Fibroblast of skin of back (primary cell): ENCODE measurements at places on chromosomes 16 and 17.

GRCh38 chr16:89191901-89192185 lies 8.5 kb downstream of the SLC22A31 start:
- DNase-seq = no peak

DNA sequence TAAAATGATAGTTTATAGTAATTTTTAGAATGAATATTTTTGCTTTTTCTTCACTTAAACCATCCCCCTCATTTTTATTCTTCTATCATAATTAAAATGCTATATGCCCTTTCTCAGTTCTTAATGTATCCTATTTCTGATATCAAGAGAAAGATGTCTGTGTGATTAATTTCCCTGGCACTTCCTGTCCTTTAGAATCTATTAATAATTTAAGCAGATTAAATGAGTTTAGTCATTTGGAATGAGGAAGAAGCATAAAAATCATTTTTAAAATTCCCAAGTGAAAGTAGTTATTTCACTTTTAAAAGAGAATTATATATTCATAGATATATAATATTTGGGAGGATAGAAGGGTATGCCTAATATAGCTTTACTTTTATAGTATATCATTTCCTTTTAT lies 27.8 kb upstream of the CDR2 start:
- peak; percentile 67 for DNase-seq

- DNase-seq = peak; percentile 45
Observed at GRCh38 chr16:1723450-1724147, 17.6 kb downstream of the MAPK8IP3 start.

- DNase-seq = peak; percentile 94
Observed at GRCh38 chr16:11328172-11329070, 16.8 kb upstream of the RMI2 start.

GRCh38 chr16:17566075-17566474 lies 95.3 kb upstream of the XYLT1 start:
- DNase-seq = no peak

DNA sequence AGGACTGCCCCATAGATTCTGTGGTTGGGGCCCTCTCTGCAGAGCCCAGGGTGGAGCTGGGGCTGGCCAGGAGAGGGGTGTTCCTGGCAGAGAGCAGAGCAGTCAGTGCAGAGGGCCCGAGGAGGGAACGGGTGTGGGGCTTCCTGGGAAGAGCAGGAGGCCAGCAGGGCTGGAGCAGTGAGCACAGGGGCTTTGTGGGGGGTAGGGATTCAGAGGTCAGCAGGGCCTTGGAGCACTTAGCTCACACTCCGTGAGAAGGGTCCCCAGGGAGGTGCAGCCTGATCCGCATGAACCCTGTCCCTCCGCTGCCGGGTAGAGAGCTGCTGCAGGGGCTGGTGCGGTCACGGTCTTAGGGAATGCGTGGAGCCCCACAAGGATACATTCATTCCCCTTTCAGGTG lies 113.0 kb upstream of the CIBAR2 start:
- no peak for DNase-seq

GRCh38 chr16:24896439-24896838 lies 50.7 kb downstream of the SLC5A11 start:
- DNase-seq = no peak

DNA sequence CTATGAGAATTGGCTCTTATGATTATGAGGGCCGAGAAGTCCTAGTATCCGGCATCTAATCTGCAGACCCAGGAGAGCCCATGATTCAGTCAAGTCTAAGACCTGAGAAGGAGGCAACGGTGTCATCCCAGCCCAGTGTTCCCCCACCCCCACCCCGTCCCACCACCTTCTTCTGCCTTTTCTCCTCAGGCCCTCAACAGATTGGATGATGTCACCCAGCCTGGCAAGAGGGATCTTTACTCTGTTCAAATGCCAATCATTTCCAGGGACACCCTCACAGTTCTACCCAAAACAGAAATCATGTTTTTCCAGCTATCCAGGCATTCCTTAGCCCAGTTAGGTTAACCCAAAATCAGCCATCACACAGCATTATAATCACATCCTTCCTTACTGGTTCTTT lies 10.0 kb upstream of the GAA start:
- no peak for DNase-seq

GRCh38 chr16:7231762-7232161 lies 100.9 kb upstream of the RBFOX1 start:
- no peak for DNase-seq

- DNase-seq = no peak
Observed at GRCh38 chr17:436571-436970, 84.0 kb upstream of the RPH3AL start.

DNA sequence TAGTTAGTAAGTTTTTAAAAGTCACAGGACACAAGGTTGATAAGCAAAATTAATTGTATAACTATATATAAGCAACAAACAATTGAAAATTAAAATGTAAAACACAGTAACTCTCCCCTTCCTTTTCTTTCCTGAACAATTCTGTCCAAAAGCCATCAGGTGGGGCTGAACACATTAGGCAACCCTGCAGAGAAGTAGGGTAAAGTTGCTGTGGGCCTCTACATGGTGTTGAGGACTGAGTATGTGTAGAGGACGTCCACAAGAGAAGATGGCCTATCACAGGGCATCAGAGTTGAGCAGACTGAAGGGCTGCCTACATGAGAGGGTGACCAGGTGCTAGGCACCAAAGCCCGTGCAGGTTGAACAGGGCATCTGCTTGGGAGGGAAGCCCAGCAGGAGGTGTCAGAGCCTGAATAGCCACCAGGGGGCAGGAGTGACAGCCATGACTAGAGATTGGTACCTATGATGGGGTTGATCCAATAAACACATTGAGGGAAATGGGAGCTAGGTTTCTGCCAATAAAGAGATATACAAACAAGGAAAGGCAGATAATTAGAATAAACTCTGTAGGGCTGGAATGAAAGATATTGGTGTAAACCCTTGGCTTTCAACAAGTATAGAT lies 415.1 kb downstream of the NPIPA8 start:
- DNase-seq = peak; percentile 3

- no peak for DNase-seq
Observed at GRCh38 chr16:50731130-50731988, 10.5 kb upstream of the CYLD start.

DNA sequence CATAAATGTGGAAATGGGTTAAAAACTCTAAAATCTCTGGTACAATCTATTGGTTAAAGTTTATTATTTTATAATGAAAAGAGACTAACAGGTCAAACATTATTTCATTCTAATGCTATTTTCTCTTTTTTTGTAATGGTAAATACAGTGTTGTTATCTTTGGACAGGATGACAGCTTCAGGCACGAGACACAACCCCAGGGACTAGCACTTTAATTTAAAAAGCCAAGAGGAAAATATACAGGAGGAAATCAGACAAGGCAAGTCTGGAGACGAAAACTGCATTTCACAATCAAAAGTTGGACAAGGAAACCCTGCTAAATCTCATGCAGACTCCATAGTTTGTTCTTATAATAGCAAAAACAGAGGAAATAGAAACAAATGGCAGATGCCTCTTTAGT lies 589.1 kb upstream of the CDH8 start:
- DNase-seq = peak; percentile 3

DNA sequence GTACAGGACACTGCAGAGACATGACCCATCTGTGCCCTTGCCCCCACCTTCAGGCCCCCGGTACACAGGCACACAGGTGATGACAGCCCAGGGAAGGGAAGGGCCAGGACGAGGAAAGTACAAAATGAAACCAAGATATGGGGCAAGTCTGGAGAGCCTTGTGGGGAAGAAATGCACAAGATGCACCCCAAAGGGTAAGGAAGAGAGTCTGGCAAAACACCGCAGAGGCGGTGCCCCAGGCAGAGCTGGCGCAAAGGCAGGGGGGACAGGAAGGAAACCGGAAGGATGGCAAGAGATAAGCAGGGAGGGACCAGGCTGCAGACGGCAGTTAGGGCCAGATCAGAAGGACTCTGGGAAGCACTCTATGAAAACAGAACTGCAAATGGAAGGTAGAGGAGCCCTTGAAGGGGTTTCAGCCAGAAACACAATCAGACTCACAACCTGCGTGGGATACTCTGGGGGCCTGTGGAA lies 81.4 kb downstream of the SLC39A11 start:
- no peak for DNase-seq

DNA sequence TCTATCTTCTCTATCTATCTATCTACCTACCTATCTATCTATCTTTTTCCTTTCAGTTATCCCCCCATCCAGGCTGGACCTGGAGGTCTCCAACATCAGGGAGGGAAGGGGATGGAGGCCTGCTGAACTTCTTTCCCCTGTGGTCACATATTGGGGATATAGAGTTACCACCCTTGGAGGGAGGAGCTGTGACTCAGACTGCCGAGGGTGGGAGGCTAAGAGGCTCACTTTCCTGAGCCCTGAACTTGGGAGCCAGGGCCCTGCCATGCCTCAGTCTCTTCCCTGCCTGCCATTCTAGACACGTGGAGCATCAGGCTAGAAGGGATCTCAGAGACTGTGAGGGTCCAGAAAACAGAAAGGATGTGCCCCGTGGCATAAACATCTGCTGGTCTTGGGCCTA lies 8.4 kb downstream of the LRRC3C start:
- peak; percentile 33 for DNase-seq

GRCh38 chr17:30235386-30236296 lies at the start of gene SLC6A4:
SLC6A4 (minus strand) TSS chr17:30235697; CDS start chr17:30221958, 13,739 bp downstream.
- DNase-seq = peak; percentile 6

DNA sequence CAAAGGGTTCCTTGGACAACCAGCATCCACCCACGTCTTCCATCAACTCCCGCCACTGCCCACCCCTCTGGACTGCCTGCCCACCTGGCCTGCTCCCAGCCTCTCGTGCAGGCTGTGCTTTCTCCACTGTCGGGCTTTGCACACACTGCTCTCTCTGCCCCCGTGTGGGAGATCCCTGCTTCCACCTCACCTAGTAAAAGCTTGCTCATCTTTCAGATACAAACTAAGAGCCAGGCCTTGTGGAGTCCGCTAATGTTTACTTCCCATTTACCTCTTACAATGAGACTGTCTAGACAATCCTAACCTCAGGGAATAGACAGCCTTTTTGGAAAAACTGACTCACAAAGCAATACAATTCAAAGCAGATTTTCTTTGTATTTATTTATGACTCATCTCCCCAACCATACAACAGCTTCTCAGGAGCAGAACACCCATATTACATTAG lies 67.6 kb downstream of the USP31 start:
- DNase-seq = peak; percentile 66

GRCh38 chr16:49604602-49605001 lies 231.0 kb downstream of the C16orf78 start:
- no peak for DNase-seq

DNA sequence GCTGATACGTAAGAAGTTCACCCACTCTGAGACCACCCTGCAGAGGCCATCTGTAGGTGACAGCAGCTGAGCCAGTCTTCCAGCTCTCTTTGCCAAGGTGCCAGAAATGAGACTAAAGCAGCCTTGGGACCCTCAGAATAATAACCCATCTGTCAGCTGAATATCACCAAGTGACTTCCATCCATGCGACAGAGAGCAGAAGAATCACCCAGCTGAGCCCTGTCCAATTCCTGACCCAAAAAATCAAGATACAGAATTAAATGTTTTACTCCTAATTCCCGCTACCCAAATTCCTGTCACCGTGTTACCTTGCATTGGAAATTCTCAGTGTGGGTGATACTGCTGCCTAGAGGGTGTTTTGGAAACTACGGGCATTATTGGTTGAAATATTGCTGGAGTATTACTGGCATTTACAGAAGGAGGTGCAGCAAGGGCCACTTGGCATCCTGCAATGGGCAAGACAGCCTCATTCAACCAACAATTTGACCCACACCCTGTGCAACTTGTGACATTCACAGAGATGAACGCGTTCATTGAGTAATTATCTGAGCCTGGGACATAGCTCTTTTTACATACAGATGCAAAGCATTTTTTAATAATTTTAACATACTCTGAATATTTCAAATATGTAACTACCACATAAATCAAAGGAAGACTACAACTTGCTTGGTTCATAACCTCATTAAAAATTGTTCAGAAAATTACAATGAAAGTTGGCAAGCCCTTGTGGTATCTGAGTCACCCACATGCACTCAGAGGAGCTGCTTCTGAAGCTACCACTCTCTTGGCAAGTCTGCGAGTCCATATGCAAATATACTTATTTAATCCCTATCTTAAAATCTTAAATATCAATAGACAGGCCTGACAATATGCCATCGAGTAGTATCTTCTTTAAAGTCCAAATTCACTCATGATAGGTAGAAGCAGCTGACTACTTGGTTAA lies 126.6 kb downstream of the C16orf95 start:
- DNase-seq = peak; percentile 34

DNA sequence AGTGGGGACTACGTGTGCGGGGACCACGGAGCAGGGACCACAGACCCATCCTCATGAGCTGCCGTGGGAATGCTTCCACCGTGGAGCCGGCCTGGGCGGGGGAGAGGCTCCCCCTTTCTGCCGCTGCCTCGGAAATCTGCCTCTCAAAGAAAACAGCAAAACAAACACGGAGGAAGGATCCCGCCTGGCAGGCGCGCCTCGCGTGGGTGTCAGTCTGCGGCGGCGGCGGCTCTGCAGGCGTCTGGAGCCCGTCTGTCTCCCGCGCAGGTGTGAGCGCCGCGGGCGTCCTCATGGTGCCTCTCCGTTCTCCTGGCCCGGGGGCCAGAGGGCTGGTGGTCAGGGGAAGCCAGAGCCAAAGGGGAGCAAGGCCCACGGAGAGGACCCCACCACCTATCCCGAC lies 27.5 kb downstream of the GSE1 start:
- no peak for DNase-seq

- DNase-seq = no peak
Observed at GRCh38 chr17:82881324-82881823, 41.6 kb upstream of the ZNF750 start.

DNA sequence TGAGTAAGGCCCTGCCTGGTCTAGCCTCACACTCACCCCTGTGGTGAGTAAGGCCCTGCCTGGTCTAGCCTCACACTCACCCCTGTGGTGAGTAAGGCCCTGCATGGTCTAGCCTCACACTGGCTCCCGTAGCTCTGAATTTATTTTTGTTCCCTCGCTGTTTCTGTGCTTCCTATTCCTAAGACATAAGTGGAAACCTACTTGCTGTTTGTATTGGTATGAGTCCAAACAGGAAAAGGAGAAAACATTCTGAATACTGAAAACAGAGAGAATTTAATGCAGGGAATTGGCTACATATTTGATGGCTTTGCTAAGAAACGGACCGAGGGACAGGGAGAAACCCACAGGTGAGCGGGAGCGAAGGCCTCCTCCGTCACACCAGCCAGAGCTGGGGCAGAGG lies 267.8 kb downstream of the FOXL1 start:
- peak; percentile 40 for DNase-seq

DNA sequence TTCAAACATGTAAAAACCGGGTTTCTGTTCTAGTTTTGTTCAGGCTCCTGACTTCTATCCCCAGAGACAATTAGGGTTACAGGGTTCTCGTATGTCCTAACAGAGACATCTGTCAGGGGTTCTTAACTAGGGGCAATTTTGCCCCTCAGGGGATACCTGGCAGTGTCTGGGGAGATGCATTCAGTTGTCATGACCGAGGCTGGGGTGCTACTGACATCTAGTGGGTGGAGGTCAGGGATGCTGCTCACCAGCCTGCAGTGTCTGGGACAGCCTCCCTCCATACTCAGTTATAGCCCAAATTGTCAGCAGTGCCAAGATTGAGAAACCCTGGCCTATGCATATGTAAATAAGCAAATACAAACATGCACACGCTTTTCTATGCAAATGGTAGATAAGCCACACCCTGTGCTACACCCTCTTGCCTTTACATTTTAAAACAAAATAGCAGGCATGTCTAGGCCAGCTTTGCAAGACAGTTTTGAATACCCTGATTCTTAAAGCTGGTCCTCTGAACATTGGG lies 37.4 kb downstream of the CLEC16A start:
- peak; percentile 9 for DNase-seq
